PC-9 (cell line): ENCODE measurements at places on chromosomes 13 and 19. TPM values are rescaled to one million over a fixed set of nuclear protein-coding genes. Genes with fewer than 3 reads are reported as not detected.

Gene CBY2
- not detected in 2 replicates for total RNA-seq

Gene PPP6R1
- 136 and 159 TPM in 2 replicates for total RNA-seq

Gene UBE2L5
- not detected in 2 replicates for total RNA-seq

Gene IL17D
- total RNA-seq, result 0.35 and 0.37 TPM in 2 replicates

Gene SIGLEC10
- total RNA-seq, result not detected in 2 replicates

Gene HIPK4
- total RNA-seq, result 0.37 and 0.38 TPM in 2 replicates

Gene FAM216B
- total RNA-seq, result not detected in 2 replicates
